ENCODE measurements at places on chromosomes 6 and 20.
A peak's percentile ranks its signal among the peaks of the same experiment; 100 is the strongest.

DNA sequence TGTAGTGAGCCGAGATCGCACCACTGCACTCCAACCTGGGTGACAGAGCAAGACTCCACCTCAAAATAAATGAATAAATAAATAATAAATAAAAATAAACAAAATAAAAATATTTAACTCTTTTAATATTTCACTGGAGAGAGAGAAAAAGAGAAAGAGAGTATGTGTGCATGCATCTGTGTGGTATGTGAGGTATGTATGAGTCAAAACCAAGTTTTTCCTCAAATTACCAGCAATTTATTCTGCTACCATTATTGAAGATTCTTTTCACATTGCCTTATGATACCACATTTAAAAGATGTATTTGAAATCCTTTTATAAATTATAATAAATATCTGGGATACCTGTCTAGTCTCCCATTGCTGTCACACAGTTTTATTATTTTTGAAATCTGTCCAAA lies 122.1 kb downstream of the CD164 start:
- DNase-seq, result no peak

GRCh38 chr6:37680668-37681067 lies 17.0 kb downstream of the MDGA1 start:
- no peak for DNase-seq

DNA sequence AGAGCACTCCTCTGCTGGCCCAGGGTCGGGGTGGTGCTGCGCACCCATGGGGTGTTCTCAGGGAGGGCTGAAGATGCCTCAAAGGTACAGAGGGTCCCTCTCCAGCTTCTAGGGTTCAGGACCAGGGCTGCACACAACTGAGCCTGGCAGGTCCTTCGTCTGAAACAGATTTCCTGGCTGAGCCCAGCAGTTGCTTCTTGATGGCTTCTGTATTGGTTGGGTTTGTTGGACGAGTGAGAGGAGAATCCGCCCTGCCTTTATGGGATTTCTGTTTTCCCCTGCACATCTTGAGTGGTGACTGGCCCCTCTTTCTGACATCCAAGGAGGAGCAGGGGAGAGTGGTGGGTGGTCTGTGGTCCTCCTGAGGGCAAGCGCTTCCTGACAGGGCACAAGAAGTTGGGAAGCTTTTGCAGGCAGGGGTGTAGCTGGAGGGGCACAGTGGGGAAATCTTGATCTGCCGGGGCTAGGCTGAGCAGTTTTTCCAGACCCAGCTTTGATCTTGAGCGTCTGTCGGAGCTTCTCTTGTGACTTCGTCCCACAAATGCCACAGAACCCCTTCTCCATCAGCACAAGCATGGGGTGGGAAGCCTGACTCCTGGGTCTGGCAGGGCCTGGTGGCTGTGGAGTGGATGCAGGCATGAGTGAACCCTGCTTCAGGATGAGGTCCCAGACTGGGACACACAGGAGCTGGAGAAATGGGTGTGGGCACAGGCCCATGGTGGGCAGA lies 116.5 kb downstream of the SYNDIG1 start:
- no peak for DNase-seq

- DNase-seq, result no peak
Observed at GRCh38 chr6:25062070-25062811, 126.5 kb upstream of the RIPOR2 start.

DNA sequence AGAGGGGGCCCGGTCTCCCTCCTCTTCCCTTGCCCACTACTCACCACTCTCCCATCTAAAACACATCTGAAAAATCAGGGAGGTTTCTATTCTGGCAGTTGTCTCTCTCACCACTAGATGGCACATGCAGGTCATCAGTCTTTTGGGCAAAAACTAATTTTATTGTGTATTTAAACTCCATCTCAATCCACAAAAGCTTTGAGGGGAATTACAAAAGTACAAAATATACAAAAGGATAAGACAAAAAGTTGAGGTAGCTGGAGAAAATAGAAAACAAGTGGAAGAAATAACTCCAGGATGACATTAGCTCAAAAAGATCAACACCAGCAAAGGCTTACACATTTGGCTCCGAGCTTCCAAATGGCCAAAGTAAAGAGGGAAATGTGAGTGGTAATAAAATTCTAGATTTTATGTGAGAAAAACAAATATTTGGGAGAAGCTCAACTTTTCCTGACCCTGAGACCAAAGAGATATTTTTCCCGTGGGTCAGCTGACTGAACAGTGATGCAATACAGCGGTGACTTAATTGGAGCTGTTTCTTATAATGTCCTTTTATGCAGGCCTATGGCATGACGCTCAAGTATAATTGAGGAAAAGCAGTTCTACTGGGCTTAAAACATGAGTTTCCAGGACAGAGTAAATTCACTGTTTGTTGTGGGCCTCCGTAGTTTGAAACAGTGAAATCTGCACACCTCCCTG lies 79.8 kb upstream of the CHD6 start:
- DNase-seq, result peak; percentile 57

DNA sequence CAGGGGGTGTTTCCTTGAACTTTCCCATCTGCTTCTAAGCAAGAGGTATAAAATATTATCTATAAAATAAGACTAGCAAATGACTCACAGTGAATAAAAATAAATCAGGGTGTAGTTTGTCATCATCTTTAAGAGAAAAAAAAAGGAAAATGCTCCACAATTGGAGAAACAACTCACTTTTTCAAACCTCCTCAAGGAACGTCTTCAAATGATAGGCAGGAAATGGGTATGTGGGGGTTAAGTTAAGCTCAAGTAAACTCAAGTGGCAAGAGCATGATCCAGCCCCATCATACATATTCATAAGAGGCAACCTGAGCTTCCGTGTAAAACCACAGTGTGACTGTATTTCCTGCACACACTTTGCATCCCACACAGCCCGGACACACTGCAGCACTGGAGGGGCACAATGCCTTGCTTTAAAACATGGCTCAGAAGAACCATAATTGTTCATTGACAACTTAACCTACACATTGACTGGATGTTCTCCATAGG lies 58.5 kb upstream of the CEP85L start:
- peak; percentile 93 for DNase-seq

GRCh38 chr6:164982389-164982788 lies 327.0 kb downstream of the C6orf118 start:
- no peak for DNase-seq

- DNase-seq, result no peak
Observed at GRCh38 chr20:41086402-41087324, 50.7 kb upstream of the PLCG1 start.

GRCh38 chr20:42379385-42379784 lies 761.2 kb upstream of the CHD6 start:
- DNase-seq, result no peak

- DNase-seq, result no peak
Observed at GRCh38 chr6:47133230-47134000, 91.3 kb upstream of the ADGRF1 start.

DNA sequence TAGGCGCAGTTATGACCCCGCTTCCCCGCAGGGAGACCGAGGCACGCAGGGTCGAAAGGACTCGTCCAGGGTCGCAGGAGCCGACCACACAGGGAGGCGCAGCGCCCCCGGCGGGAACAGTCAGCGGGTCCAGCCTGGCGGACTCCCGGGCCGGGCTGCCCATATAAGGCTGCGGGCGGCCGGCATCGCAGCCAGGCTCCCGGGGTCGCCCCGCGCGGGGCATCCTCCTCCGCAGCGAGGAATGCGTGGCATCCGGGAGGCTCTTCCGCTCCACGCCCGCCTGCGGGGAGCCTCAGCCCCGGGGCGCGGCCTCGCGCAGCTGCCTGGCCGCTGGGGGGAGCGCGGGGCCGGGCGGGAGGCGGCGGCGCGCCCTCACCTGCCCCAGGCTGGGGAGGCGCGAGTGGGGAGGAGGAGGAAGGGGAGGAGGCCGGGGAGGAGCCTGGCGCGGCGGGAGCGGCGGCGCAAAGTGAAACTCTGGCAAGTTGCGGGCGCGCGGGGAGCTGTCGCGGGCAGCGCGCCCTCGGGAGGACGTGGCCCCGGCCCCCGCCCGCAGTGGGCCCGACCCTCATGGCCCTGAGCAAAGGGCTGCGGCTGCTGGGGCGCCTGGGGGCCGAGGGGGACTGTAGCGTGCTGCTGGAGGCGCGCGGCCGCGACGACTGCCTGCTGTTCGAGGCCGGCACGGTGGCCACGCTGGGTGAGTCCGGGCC lies at the start of gene SYNJ2:
SYNJ2 (plus strand) TSS at position 469 of the 707 bp plus-strand sequence; CDS start at position 568, 99 bp downstream.
- DNase-seq, result peak; percentile 87

DNA sequence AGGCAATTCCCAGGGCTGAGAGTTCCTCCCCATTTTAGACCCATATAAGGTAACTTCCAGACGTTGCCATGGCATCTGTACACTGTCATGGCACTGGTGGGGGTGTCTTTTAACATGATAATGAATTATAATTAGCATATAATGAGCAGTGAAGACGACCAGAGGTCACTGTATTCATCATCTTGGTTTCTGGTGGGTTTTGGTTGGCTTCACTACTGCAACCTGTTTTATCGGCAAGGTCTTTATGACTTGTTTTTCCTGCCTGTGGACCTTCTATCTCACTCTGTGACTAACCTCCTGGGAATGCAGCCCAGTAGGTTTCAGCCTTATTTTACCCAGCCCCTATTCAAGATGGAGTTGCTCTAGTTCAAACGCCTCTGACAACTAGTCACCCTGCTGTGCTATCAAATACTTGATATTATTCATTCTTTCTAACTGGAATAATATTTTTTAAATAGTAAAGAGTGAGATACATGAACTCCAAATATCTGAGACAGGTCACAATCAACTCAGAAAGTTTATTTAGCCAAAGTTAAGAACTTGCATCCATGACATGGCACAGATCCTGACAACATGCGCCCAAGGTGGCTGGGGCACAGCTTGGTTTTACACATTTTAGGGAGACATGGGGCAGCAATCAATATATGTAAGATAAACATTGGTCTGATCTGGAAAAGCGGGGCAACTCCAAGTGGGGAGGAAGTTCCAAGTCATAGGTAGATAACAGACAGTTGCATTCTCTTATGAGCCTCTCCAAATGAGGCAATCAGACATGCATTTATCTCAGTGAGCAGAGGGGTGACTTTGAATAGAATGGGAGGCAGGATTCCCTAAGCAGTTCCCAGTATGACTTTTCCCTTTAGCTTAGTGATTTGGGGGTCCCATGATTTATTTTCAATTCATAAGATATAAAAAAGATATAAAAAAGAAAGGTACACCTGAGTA lies 1.2 kb upstream of the UFL1 start:
- no peak for DNase-seq

GRCh38 chr6:109872968-109873545 lies 105.1 kb upstream of the GPR6 start:
- no peak for DNase-seq

DNA sequence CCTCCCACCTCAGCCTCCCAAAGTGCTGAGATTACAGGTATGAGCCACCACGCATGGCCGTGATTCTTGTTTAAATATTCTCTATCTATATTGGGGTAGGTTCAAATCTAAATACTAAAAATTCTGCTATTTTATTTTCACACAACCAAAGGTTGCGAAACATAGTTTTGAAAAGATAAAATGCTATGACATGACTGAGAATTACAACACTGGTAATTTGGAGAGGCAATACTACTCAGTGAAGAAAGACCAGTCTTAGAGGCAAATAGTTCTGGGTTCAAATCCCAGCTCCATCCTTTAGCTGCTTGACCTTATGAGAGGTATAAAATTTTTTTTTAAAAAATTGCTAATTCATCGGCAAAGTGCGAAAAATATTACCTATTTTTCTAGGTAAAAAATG lies 137.0 kb upstream of the PREP start:
- no peak for DNase-seq

GRCh38 chr6:145483191-145483996 lies 251.9 kb downstream of the EPM2A start:
- no peak for DNase-seq

DNA sequence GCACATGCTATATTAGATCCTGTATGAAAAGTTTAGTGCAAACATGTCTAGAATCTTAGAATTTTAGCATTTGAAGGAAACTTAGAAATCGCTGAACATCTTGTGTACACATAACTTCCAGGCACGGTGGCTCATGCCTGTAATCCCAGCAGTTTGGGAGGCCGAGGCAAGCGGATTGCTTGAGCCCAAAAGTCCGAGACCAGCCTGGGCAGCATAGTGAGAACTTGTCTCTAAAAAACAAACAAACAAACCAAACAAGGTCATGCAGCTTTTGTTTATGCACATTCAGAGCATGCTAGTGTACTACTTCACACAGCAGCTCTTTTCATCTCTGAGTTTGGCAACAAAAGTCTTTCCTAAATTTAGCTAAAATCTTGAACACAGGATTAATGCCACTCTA lies 32.2 kb downstream of the CLVS2 start:
- DNase-seq, result no peak

- no peak for DNase-seq
Observed at GRCh38 chr6:136338486-136338885, 48.8 kb upstream of the BCLAF1 start.

- no peak for DNase-seq
Observed at GRCh38 chr20:19466206-19466928, 253.9 kb downstream of the SLC24A3 start.

- DNase-seq, result no peak
Observed at GRCh38 chr6:12927746-12928145, 211.2 kb downstream of the PHACTR1 start.

- DNase-seq, result peak; percentile 81
Observed at GRCh38 chr6:11224252-11224965, 8.1 kb downstream of the NEDD9 start.
